SK-N-MC (cell line): ENCODE measurements at places on chromosomes 7 and 10.

DNA sequence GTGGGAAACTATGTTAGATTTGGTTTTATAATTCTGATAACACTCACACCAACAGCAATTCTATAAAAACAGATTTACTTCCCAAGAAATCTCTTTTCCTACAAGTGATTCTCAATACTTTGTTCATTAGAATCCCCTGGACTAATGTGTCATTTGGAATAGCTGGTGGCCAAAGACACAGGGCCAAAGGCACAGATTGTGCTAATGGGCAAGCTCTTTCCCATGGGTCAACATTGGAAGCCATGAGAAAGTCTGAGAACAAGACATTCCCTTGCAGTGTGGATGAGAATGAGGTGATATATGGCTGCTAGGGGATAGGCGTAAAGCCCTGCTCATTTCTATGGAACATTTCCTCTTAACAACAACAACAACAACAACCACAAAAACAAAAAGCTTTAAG lies 153.8 kb downstream of the AMPH start:
- DNase-seq, result no peak

DNA sequence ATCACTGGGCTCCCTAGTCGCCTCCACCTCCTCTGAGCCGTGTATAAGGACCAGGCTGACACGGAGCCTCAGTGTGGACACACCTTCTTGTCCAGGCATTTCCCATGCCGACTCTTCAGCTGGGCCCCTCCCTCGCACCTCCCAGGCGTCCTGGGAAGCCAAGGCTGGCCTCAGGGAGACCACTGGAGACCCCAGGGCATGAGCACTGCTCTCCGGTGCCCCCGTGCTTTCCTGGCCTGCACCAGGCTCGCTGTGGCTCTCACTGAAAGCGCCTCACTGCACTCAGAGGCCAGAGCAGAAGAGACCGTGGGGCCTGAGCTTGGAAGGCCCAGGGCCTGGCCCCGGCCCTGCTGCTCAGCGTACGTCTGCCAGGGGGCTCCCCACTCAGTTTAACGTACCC lies 31.4 kb downstream of the LRRC27 start:
- no peak for DNase-seq

- DNase-seq, result no peak
These were observed 145.0 kb upstream of the CHST15 start for GRCh38 chr10:124238367-124238766.

DNA sequence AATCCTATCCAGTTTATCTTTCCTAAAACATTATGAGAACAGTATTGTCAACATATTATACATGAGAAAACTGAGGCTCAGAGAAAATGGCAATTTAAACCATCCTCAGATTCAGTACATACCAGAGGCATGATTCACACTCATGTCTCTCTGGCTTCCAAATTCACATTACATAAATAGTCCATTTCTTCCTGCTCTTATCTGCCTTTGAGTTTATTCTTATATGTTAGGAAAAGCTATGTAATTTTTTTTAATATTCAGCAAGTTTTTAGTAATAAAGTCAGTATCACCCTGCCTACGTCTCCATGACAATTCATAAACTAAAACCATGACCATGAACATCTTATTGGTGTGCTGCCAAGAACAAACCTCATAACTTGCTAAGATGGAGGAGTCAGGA lies 1260.2 kb upstream of the SORCS1 start:
- no peak for DNase-seq

DNA sequence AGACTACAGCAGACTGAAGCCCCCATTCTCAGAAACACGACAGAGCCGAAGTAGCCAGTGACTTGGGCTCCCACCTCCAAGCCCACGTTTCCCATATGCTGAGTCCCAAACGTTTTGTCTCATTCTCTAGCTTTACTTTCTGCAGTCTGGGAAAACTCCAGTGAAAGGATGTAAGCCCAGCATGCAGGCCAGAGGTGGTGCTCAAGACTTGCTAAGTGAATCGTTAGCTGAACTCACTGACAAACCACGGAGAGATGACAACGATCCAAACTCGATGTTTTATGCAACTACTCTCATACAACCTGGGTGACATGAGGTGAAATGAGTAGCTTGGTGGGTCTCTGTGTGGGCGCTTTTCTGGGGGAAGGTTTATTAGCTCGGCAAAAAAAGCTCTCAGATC lies 731.8 kb downstream of the SUGCT start:
- DNase-seq, result no peak

- no peak for DNase-seq
These were observed 132.7 kb upstream of the YAE1 start for GRCh38 chr7:39433550-39433949.

GRCh38 chr10:17850501-17850900 lies 41.4 kb downstream of the MRC1 start:
- no peak for DNase-seq

DNA sequence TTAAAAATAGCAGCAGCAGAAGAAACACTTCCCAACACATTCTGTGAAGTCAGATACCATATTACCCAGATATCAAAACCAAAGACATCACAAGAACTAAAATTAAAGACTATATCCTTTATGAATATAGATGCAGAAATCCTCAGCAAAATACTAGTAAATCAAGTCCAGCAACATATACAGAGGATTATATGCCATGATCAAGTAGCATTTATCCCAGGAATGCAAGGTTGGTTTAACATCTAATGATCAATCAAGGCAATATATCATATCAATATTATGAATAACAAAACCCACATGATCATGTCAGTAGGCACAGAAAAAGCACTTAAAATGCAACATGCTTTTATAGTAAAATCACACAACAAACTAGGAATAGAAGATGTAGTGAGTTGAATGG lies 88.1 kb downstream of the RPS24 start:
- DNase-seq, result no peak

DNA sequence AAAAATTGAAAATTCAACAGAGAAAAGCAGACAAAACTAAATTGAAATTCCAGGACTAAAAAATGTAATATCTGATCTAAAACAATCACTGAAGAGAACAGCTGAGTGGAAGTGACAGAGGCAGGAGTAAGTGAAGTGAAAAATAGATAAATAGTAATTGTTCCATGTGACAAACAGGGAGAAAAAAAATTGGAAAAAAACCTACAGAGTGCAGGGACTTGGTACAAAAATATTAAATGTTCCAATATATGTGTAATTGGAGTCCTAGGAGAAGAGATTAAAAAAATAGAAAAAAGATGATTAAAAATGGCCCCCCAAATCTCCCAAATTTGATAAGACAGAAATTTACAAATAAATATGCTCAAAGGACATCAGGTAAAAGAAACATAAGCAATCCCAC lies 63.4 kb upstream of the NAMPT start:
- no peak for DNase-seq

DNA sequence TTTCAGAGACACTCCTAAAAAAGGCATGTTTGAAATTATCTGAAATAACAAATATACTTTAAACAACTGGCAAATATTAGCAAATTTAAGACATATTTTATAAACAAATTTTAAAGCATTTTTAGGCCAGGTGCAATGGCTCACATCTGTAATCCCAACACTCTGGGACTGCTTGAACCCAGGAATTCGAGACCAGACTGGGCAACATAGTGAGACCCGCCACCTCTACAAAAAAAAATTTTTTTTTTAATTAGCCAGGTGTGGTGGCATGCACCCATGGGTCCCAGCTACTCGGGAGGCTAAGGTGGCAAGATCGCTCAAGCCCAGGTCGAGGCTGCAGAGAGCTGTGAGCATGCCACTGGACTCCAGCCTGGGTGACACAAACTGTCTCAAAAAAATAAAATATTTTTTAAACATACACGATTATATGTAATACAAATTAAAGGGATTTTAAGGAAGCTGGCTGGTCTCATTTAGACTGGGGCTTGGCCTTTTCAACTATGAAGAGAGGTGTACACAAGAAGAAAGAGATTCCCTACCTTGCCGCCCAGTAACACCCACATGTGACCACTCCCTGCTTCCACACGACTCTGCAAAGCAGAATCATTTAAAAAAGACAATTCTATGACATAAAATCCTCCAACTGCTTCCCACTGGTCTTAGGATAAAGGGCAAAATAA lies 7.5 kb downstream of the LARP4B start:
- DNase-seq, result no peak

GRCh38 chr7:90474284-90475210 lies 5.1 kb downstream of the PTTG1IP2 start:
- DNase-seq, result no peak

- no peak for DNase-seq
These were observed 106.1 kb downstream of the PRKCQ start for GRCh38 chr10:6473901-6474370.

- DNase-seq, result no peak
These were observed 6.0 kb downstream of the GAD2 start for GRCh38 chr10:26222563-26222962.

DNA sequence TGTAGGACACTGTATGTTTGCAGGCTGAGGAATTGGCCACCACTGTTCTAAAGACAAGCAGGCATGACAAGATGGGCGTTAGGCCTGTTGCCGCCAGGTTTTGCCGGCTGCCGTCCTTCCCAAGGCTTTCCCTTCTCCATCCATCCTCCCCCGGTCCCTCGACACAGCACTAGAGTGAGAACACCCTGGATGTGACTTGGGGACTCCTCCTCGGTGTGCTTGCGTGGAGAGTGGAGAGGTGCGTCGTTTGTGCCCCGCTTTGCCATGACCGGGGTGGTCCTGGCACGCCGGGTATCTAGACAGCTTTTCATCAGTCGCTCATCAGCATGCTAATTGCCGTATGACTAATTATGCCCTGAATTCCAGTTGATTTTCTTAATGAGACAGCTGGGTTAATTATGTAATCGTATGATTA lies 206.6 kb upstream of the SH2B2 start:
- no peak for DNase-seq

DNA sequence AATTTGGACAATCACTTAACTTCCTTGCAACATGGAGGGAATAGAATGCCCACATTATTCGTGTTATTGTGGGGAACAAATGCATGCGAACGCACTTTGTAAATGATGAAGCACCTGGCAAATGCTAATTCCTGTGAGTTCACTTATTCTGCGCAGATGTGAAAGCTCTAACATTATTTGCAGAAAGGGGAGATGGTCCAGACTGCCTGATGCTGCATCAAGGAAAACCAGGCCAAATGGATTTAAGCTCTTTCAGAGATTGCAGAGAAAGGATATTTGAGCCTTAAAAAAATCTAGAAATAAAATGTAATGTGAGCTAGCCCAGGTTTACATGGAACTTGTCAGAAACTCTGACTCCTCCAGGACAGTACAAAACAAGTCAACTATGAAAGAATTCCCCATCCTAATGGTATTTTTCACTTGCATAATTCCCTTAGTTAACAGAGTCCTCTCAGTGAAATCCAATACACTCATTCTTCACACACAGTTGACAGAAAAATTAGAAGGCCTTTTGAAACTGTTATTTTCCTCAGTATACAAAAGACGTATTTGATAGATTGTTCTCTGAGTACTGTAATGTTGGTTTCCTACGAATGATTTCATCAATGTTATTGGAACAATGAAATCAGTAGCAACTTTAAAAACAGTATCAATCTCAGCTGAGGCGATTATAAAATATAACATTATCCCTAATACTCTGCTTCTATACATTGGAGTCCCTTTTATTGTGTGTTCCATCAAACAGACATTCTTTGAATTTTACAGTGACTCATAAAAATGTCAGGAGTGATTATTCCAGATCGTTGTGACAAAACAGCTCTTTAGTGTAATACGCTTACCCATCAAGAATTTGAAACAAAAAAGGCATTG lies 136.3 kb upstream of the ANK3 start:
- DNase-seq, result no peak

- DNase-seq, result no peak
These were observed 49.9 kb upstream of the CAMK2B start for GRCh38 chr7:44375236-44375699.

GRCh38 chr7:20113427-20114027 lies 103.7 kb downstream of the MACC1 start:
- DNase-seq, result no peak

- DNase-seq, result no peak
These were observed 61.9 kb upstream of the ADO start for GRCh38 chr10:62742536-62743061.

DNA sequence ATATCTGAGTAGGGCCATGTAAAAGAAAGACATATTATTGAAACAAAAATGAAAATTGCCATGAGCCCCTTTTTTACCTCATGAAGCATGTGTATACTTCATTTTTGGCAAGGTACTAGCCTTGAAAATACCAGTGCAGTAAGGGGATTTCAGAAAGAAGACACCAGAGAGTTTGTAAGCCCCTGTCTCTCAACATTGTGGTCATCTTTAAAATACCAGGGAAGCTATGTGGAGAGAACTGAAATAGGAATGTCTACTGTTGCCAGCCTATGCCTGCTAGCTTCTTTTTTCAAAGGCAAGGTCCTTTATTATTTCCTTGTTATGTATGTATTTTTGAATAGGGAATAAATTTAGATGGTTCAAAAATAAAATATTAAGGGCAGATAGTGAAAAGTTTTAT lies 57.8 kb downstream of the CASD1 start:
- DNase-seq, result no peak

GRCh38 chr10:99303899-99304861 lies 25.0 kb upstream of the CNNM1 start:
- no peak for DNase-seq

DNA sequence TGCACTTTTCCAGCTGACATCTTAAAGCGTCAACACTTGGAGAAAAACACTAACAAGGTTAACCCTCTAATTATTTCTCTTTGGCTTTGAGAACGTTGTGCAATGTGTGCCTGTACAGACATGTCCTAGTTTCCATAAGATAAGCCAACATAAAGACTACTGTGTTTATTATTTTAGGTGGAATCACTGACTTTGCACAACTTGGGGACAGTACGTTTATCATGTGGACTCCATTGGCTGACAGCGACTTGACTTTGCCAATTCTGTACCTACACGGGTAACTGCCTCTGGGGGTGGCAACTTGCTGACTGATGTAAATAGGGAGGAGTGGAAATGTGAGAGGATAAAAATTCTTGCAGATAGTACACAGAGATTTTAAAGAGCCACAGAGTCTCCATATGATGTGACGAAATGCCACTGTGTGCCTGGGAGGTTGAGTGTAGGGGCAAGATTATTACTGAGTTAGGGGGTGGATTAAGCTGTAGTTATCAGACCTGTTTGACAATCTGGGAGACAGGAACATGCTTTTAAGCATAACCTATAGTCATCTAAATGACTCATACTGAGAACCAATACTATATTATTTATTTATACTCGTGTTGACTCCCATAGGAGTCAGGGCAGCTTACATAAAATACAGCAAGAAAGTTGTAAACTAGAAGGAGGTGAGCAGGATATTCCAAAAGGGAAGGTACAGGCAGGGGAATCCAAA lies 21.0 kb downstream of the SLC13A4 start:
- no peak for DNase-seq

DNA sequence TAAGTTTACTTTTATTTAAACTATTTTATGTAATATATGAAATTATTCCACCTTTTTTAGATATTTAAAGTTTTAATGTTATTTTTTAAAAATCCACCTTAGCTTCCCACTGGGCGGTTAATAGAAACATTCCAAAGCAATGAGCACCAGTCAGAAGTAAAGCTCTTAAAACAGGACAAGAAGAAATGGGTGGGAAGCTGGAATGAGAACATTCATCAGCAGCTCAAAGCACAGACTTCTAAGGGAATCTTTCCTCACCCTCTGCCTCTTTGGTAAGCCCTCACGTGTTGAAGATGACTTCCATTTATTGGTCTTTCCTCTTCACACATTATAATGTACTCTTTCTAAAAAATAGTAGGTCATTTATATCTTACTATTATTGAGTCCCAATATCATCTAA lies 3.1 kb downstream of the AGMO start:
- no peak for DNase-seq
